Fibroblast of skin of left biceps (primary cell): ENCODE measurements at places on chromosomes 4 and X.
A peak's percentile ranks its signal among the peaks of the same experiment; 100 is the strongest.

DNA sequence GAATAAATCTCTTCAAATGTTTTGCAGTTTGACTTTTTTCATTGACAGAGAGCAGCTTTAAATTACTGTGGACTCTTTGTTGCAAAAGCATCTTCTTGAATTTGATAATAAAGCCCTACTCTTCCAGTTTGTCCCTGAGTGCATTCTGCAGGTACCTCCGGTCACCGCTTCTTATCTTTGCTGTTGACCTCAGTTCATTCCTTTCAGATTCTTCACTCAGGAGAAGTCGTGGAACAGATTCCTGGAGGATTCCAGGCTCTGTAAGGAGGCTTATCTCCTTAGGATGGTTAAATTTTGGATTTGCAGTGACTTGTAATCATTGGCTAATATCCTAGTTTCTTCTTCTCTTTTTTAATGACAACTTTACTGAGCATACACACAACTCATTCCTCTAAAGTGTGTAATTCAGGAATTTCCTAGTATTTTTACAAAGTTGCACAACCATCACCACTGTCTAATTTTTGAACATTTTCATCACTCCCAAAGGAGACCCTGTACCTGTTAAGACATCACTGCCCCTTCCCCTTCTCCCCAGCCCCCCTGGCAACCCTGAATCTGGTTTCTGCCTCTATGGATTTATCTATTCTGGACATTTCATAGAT is 22.0 kb downstream of the TBL1X start:
- DNase-seq: no peak

DNA sequence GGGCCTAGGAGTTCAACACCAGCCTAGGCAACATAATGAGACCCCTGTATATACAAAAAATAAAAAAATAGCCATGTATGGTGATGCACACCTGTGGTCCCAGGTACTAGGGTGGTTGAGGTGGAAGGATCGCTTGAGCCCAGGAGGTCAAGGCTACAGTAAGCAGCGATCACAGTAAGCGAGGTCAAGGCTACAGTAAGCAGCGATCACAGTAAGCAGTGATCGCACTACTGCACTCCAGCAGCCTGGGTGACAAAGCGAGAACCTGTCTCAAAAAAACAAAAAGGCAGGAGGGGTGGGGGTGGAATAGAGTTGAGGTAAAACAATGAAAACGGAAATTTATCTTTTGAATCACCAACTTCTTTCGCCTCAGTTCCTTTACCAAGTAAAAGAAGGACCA is 29.4 kb downstream of the TBCK start:
- DNase-seq: no peak

DNA sequence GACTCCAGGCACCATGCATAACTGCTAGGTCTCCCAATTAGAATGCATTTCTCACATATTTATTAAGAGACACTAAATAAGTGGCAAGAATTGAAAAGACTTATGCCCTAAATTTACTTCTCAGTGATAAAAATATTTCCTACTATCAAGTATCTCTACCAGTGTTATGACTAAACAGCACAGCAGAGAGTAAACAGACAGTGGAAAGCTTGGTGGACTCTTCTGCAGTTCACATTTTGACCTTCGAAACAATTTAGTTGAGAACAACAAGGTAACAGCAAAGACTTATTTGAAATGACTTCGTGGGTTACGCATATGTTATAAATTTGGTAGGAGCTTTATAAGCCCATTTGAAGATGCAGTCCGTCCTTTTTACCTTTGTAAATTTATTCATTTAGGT is 16.3 kb upstream of the MAML3 start:
- DNase-seq: no peak

DNA sequence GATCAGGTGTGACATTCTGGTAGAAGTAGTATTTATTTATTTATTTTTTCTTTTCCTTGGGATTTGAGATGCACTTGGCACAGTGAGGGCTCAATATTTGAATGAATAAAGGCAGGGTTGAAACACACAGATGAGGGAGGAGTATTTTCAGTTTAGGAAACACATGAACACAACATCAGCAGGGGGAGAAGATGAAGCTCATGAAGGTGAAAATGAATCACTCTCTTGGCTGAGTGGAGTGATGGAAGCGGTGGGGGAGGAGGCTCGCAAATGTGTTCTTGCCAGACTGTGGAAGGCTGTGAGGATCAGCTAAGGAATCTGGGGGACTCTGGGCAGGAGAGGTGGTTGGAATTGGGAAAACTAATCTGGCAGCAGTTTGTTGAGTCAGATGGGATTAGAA is 55.3 kb downstream of the ARHGAP10 start:
- DNase-seq: peak; percentile 65

DNA sequence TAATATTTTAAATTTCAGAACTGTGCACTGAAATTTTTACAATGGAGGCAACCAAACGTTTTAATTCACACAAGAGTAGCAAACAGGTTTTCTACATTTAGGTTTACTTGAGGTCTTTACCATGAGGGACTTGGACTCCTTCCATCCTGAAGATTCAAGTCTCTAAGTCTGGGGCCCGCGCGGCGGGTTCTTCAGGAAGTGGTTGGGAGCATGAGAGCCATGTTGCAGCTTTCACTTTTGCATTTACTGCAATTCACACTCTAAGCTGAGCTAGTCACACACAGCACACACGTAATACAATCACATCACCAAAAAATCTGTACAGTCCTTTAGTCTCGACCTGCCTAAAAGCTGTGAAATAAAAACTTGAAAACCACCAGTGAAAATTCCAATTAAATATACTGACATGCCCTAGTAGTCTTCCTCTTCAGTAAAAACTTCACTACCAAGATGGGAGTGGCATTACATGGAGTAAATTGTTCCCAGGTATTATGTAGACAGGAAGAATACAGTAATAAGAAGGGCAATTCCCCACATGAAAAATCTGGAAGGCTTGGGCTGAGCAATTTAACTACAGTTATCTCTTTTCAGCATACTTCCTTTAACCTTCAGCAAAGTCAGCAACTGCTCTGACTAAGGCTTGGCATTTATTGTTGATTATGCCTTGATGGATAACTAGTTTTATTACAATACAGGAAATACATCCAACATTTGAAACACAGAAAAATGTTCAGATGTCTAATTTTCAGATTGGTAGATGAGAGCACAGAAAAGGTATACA is 571.1 kb upstream of the DIPK2B start:
- DNase-seq: peak; percentile 47

GRCh38 chrX:103877571-103877970 is 45.5 kb upstream of the RAB9B start:
- DNase-seq: no peak

GRCh38 chrX:27966492-27966891 is 14.8 kb downstream of the DCAF8L1 start:
- DNase-seq: no peak

DNA sequence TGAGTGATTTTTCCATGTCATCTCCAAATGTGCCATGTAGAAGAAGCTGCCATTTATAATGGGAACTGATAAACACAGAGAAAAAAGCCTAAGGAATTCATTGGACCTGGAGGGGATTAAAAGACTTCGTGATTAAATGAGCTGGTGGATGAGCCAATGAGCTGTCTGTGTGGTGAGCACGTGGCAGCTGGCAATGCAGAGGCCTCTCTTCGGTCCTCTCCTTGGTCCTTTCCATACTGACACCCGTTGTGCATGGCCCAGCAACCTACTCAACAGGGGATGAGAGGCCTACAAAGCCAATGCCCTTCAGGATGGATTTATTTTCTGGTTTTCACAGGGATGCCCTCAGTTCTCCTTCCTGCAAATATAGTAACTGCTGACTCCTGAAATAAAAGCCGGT is 87.7 kb upstream of the STS start:
- no peak for DNase-seq

- no peak for DNase-seq
These were observed 50.7 kb downstream of the MXRA5 start for GRCh38 chrX:3295731-3296130.

DNA sequence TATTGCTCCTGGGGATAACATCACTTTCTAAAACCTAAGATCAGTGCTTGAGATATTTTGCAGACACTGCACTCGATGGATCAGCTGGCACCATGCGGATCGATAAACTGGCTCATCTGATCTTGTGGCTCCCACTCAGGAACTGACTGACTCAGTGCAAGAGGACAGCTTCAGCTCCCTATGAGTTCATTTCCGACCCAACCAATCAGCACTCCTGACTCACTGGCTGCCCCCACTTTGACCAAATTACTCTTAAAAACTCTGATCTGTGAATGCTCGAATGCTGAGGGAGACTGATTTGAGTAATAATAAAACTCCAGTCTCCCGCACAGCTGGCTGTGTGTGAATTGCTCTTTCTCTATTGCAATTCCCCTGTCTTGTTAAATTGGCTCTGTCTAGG is 110.1 kb downstream of the ANAPC4 start:
- no peak for DNase-seq

DNA sequence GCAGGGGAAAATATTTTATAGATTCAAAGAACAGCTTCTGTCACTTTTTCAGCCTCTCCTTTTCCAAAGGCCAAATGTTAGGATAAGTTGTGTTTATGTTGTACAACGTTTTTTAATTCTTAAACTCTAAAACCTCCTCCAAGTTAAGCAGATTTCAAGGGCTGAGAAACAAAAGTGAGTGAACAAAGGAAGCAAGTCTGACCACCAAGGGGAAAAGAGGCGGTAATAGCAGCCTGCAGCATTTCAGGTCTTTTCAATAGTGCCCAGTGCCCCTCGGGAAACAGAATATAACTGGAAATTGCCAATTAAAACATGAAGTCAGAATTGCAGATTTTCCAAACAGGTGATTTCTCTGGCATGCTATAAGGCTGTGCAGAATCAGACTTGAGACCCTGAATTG is 510.0 kb upstream of the HTR2C start:
- DNase-seq: no peak

DNA sequence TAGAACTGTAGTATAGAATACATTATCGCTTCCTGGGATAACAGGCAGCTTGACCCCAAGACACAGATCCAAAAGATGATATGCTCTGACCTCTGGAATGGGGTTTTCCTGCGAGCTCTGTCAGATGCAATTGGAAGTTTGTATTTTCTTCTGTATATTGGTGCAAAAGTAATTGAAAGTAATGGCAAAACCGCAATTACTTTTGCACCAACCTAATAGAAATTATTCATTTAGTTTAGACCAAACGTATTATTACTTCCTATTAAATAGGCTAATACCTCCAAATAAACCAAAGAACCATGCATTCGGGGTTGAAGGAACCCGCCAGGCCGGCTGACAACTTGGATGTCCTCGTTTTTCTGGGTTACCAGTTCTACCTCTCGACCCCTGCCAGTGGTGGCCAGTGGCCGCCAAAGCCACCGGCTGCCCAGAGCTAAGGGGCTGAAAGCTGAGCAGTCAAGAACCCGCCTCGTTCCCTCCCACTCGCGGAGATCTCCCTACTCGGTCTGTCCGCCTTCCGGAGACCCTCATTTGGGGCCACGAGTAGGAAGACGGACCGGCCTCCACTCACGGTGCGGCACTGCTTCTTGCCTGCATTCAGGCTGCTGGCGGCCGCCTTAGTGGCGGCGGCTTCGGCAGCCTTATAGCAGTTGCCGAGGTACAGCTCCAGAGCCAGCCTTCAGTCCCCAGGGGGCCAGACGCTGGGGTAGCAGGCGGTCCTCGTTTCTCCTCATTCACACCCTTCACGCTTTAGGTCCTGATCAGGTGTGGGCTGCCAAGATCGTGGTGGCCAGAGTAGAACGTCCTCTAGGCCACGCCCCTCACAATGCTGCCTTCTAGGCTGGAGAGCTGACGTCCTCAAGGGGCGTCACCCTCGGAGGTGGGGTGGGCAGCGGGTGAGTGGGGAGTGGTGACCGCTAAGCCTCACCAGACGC is 121.9 kb downstream of the RBMX2 start:
- no peak for DNase-seq

DNA sequence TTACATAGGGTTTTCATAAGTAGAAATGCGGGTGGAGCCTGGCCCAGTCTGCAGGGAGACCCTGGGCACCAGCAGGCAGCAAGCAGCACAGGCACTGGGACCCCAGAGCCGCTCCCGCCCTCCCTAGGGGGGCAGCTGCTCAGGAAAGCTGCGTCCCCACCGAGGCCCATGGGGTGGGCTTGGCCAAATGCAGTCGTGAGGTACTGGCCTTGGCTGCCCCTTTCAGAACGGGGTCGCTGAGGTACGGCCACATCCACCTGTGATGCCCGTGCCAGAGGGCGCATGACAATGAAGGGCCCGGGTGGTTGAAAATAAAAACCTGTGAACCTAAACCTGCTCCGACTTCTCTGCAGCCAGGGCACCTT is 16.7 kb downstream of the TMEM175 start:
- no peak for DNase-seq

DNA sequence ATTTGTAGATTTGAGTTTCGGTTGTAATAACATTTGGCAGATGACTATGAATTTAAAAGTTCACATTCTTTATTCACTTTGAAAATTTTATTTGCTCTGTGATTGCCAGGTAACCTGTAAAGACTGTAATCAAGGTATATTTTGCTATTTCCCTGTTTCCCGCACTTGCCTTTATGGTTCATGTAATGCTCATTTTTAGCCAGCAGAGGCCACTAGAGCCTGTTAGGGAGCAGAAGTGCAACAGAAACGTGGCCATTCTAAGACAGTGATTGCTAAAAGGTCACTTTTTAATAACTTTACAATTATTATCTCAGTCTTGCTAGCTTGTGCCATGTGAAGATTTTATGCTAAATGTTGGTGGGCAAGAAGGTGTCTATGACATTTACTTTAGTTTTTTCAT is 12.4 kb downstream of the YIPF6 start:
- no peak for DNase-seq

DNA sequence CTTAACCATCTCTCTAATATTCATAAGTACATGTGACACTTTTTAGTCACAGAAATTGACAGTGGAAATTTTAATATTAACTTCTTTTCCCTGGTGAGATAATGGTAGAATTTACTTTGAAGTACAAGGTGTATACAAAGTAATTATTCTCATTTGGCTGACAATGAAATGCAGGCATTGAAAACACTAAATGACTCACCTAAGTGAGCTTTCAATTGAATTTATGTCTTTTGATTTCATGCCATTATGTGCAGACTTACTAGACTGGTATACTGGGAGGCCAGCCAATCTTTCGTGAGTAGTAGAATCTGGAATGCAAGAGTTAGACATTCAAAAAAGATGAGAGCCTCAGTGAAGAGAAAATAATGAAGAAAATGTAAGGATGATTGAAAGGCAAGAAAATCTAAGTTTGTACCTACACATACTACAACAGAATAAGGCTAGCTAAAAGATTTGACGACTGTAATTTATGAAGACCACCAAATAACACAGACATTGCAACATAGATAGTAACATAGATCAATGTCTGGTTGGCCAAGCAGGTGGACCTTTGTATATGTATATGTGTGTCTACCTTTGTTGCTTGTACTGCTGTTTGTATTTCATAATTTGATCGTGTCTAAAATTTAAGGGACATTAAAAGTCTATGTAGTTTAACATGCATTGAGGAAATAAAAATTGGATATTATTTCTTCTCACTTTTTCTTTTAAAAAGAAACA is 459.7 kb downstream of the IL15 start:
- DNase-seq: peak; percentile 93

DNA sequence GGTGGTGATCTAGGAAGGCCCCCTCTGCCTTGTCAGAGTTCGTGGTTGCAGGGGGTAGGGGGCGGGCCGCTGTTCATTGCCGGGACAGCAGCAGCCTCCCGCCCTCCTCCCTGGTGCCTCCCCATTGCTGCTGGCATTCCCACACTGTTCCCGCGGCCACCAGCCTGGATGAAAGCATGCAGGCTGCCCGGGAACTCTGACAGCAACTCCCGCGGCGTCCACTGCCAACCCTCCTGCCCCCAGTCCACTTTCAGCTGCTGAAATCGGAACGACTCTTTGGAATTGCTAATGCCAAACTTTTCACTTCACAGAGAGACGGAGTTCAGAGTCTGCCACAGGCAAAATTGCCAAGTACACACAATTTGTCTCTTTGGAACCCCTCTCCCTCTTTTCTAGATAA is 121.9 kb downstream of the BEND2 start:
- no peak for DNase-seq

GRCh38 chr4:146342600-146343192 is 128.4 kb downstream of the REELD1 start:
- peak; percentile 8 for DNase-seq
